ENCODE measurements at places on chromosomes 2 and 18.

DNA sequence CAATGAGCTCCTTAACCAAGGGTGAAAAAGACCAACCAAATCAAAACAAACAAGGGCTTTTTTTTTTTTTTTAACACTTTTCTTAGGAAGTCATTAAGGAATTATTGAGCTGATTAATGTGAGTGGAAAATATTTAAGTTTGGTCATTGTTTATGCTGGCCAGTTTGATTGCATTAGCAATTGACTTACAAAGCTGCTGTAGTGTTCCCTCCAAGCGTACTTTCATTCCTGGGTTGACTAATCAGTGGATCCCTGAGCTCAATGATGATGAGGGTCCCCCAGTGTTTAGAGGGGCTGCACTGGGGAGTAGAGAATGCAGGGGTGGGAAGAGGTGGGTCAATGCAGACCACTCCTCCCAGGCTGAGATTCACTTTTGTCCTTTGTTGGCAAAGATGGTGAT, 119.3 kb downstream of the PRKCE start:
- DNase-seq = no peak

DNA sequence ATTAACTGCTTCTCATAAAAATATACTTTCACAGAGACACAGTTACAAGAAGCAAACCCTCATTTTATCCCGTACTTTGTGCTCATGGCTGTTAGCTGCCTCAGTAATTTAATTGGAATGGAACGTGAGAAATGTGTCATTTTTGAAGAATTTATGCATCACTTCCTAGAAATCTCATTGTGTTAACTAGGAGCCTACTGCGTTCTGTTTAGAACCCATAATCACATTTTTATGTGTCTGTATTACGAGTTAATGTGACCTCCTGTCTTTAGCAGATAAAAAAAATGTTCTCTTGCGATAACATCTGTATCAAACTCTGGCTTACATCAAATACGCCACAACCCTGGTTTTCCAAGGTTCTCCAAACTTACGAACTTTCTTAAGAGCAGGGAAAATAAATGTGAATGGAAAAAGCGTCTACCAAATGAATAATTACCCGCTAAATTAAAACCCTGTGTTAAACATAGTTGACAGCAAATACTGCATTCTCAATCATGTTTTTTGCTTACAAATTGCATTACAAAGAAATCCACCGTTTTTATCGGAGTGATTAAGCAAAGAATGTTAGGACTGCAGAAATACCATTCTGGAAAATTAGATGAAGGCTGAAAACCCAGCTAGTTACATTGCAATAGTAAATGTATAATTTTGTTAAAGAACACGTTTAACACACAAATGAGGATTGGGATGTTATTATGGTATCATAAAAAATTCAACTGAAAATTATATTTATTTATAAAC, 12.1 kb upstream of the GBX2 start:
- no peak for DNase-seq

GRCh38 chr2:181178823-181179412, 198.5 kb downstream of the UBE2E3 start:
- no peak for DNase-seq

GRCh38 chr2:186540941-186541340, 48.9 kb upstream of the ITGAV start:
- DNase-seq = peak; percentile 96

- no peak for DNase-seq
Measured at GRCh38 chr2:227655454-227655853, 11.2 kb upstream of the SCYGR5 start.

- DNase-seq = no peak
Measured at GRCh38 chr2:128838244-128838643, 519.6 kb upstream of the HS6ST1 start.

DNA sequence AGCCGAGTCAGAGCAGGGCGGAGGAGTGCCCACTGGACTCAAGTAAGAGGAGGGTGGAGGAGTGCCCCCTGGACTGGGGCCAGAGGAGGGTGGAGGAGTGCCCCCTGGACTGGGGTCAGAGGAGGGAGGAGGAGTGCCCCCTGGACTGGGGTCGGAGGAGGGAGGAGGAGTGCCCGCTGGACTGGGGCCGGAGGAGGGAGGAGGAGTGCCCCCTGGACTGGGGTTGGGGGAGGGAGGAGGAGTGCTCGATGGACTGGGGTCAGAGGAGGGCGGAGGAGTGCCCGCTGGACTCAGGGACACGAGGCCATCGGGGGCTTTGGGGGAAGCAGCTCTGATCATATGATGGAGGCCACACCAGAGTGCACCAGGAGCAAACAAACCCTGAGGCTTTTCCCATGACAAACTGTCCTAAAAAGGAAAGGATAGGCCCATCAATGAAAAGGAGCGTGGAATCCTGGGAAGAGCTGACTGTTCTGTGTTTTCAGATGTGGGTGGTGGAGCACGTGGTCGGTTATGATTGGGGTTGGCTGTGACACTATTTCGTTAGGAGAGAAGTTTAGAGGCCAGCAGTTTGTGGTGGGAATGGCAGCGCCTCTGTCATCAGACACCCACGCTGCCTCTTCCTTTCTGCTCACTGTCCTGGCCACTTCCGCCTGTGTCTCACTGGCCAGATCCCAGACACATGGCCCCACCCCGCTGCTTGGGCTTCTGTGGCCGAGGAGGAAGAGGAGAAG, 24.5 kb upstream of the HPCAL1 start:
- DNase-seq = no peak

GRCh38 chr2:182999348-183000028, 38.8 kb downstream of the NCKAP1 start:
- no peak for DNase-seq

- DNase-seq = no peak
Measured at GRCh38 chr2:11944311-11944710, 197.9 kb downstream of the LPIN1 start.

DNA sequence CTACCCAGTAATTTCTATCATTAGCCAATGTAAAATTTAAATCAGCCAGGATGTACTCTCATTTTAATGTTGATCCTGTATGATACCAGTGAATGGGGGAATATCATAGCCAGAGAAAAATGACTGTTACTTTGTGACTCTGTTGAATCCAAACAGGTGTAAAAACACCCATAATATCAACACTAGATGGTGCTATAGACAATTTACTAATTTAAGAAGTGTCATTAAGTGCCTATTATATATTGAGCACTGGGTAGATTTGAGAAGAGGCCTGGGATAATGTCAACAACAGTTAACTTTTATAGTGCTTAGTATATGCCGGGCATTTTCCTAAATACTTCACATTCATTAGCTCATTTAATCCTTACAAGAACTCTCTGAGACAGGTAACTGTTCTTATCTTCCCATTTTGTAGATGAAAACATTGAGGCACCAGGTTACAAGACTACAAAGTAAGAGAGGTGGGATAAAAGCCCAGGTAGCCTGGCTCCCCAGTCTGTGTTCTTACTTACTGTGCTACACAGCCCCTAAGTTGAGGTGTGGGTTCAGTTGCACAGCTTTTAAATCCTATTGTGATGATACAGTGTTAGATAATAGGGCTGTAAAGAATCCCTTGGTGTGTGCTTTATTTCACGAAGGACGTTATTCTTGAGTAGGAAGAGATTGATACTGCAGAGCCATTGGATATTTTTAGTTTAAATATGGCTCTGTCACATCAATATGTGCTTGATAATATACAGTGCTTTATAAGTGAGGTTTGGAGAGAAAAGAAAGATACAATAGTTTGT, 325.5 kb downstream of the AGPS start:
- no peak for DNase-seq

GRCh38 chr2:8628866-8629209, 53.0 kb upstream of the ID2 start:
- no peak for DNase-seq

DNA sequence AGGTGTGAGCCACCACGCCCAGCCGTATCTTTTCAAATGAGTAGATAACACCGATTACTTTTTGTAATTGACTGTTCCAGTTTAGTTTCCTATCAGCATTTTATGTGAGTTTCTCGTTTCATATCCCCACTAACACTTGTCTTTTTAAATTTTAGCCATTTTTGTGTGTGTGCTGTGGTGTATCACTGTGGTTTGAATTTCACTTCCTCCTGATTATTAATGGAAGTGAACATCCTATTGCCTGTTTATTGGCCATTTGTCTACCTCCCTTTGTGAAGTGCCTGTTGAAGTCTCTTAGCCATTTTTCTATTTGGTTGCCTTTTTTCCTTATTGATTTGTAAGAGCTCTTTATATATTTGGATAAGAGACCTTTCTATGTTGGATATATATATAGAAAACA, 91.7 kb upstream of the STON1 start:
- DNase-seq = no peak

DNA sequence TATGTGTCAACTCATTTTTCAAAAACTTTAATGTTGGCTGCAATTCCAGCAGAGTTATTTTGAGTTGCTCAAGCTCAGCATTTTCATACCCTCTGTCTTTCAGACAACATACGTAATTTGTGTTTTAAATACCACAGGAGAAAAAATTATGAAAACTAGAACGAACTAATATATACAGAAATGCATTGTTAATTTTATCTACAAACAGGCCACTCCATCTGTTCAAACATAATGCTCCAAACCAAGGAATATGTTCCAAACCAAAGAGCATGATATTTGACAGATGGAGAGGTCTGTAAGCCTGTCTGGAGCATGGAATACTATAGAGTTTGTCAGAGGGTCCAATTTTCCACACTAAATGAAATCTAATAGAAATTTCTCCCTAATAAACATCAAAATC, 536.2 kb upstream of the FSIP2 start:
- no peak for DNase-seq

GRCh38 chr2:109630441-109631430, 16.6 kb downstream of the SOWAHC start:
- DNase-seq = no peak

- DNase-seq = no peak
Measured at GRCh38 chr18:78527984-78528383, 451.6 kb upstream of the SALL3 start.

DNA sequence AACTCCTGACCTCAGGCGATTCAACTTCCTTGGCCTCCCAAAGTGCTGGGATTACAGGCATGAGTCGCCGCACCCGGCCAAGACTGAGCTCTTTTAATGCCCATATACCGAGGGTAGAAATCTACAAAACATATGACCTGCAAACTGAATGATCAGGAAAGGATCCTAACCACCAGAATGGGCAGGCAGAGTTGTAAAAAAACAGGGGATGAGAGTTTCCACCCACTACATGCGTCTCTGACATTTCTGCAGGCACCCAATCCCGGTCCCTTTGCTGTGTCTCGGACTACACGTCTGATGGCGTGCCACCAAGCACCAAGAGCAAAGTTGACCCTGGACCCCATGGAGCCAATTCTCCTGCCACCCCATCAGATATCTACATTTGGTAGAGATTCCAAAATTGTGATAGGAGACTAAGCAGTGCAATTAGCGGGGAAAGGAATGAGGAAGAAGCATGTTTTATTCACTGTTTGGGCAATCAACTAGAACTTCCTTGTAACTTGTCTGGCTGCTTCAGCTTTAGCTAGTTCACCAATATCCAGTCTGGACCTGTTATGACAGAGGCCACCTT, 74.1 kb downstream of the ATP8B1 start:
- DNase-seq = no peak

- no peak for DNase-seq
Measured at GRCh38 chr2:58918141-58918540, 677.0 kb upstream of the FANCL start.

- no peak for DNase-seq
Measured at GRCh38 chr2:160315337-160315736, 115.3 kb upstream of the ITGB6 start.

DNA sequence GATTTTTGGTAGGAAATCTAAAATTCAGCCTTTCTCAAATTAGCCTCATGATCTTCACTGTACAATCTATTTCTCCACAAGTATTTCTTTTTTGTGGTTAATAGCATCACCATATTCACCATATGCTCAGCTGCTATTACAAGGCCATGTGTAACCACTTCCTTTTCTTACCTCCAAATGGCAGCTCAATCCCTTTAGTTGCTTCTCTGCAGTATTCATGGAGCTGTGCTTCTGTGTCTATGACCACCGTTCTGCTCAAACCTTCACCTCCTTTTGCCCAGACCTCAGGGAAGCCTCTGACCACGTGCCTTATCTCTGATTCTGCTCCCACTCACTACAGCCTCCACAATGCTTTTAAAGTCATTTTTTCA, 126.7 kb upstream of the TMEM200C start:
- DNase-seq = no peak

GRCh38 chr2:154392256-154392655, 306.2 kb upstream of the KCNJ3 start:
- no peak for DNase-seq

GRCh38 chr2:109182426-109182825, 53.4 kb downstream of the SH3RF3 start:
- DNase-seq = no peak

DNA sequence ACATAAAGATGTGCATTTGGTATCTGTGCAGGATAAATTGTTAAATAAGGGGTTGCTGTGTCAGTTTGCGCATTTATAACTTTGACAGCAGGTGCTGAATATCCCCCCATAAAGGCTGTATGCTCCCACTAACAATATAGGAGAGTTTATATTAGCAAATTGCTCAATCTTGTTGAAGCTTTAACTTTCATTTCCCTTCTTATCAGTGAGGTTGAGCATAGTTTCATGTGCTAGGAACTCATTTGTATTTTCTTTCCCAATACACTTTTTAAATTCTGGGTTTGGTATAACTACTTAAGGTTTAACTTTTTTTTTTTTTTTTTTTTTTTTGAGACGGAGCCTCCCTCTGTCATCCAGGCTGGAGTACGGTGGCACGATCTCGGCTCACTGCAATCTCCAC, 89.0 kb downstream of the FAM117B start:
- no peak for DNase-seq

GRCh38 chr18:14767474-14767873, 19.5 kb downstream of the ANKRD30B start:
- no peak for DNase-seq

DNA sequence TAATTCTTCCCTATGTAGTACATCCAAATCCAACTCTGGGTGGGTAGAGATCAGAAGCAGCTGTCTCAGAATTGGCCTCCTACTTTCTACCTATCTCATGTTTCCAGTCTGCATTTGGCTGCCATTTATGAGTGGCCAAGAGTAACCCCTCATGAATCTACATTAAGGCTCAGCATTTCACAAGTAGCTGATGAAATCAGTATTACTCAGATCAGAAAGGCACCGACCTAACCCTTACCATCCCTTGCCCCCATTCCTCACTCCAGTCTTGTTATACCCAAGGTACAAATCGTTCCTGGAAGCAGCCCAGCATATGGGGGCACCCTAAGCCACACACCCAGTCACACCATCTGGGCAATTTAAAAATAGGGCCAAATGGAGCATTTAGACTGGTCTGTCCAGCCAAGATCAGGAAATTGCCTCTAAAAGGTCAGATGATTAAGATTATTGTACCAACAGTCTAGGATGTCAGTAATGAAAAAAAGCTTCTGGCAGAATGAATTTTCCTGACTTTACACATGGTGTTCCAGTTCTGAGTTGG, 37.1 kb downstream of the CD28 start:
- DNase-seq = no peak

DNA sequence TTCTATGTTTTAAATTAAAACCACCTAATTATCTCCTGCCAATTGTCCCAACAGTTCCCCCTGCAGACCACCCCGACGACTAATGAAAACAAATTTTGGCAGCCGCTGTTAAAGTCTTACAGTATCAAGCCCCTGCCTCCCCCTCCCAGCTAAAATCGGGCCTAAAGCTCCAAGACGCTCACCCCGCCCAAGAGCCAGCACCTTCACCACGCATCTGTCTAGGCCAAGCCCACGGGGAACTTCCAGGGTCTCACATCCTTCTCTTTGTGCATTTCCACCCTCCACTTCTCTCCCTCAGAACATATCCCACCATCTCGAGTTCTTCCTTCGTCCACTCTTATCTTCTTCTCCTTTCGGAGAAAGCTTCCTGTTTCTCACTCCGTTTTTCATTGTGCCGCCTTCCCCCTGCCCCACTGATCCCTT, 445 bp downstream of the PRPF40A start:
- DNase-seq = no peak

GRCh38 chr2:219459460-219460311, 25.0 kb downstream of the SPEG start:
- DNase-seq = no peak

Data from retinal pigment epithelial cell (primary cell).